ENCODE measurements at places on chromosomes 3 and 15.

GRCh38 chr3:177567833-177568232, 370.6 kb upstream of the TBL1XR1 start:
- DNase-seq = no peak

- DNase-seq = no peak
Measured at GRCh38 chr15:70962084-70962483, 69.5 kb downstream of the LRRC49 start.

DNA sequence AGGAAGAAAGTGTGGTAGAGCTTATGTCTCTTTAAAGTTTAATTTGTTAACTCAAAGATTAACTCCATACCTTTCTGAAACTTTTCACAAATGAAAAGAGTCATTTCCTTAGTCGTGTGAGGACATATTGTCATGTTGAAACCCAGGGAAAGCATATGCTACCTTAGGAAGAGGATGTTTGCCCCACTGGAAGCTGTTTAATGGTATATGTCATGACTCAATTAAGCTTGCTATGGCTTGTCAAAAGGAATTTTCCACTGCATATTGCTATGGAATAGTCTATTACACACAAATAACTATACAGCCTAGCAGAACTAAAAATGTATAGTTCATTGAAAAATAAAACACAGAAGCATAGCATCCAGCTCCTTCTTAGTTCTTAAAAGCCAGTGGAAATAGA, 69.9 kb downstream of the NSUN3 start:
- no peak for DNase-seq

DNA sequence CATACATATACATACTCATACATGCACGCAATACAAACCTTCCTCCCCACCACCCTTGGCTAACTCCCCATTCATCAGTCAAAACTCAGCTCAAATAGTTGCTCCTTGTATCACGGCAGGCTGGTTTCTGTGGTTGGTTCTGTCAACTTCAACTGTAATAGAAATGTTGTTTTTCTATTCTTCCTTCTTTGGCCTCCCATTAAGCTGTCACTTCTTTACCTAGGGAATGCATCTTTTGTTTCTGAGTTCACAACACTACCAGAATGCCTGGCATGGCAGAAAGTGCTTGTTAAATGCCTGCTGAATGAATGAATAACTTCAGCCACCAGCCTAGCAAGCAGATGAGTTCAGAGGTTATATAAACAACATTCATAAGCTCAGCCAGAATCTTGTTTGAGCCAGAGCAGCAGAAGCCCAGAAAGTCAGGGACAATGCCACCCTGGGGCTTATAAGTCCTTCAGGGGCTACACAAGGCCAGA, 63.1 kb downstream of the B3GALNT1 start:
- DNase-seq = no peak

GRCh38 chr3:66037986-66038369, 740 bp downstream of the MAGI1 start:
- no peak for DNase-seq

- DNase-seq = no peak
Measured at GRCh38 chr3:77267589-77267988, 227.7 kb downstream of the ROBO2 start.

- DNase-seq = no peak
Measured at GRCh38 chr15:45121020-45121419, 6.9 kb downstream of the DUOXA2 start.

DNA sequence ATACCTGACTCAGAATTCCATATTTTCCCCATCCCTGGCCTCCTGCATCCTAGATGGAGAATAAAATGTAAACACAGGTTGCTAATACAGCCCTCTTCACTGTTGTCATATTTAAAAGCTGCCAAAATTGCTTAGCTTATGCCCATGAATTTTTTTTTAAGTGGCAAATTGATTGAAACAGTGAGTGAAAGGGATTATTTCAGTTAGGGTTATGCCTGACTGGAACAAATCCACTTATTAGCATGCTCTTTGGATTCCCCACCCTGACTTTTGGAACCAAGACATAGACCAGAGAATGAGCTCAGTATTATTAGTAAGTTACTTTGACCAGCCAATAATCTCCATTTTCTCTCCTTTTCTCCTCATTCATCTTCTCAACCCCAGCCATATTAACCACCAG, 244.7 kb downstream of the FEZF2 start:
- no peak for DNase-seq

DNA sequence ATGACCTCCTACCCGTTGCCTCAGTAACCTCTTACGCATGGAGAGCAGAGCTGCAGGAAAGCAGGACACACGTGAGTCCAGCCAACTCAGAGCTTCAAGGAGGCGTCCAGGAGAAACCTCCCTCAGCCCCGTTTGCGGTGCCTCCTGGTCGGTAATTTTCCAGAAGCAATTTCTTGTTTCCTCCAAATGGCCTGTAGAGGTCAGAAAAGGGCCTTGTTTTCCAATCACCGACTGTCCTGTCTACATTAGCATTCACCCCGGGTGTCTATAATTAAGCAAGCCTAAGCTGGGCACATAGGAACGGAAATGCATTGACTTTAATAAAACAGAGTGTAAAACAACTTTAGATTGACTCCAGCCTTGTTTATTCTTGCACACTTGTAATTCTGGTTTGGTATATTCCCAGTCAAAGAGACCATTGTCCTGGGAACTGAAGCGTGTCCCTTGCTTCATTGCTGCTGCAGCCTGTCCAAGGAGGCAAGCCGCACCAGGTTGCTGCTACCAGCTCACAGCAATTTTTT, 836.2 kb downstream of the AGBL1 start:
- DNase-seq = peak; percentile 24

GRCh38 chr3:19399356-19399755, 251.0 kb downstream of the KCNH8 start:
- no peak for DNase-seq

DNA sequence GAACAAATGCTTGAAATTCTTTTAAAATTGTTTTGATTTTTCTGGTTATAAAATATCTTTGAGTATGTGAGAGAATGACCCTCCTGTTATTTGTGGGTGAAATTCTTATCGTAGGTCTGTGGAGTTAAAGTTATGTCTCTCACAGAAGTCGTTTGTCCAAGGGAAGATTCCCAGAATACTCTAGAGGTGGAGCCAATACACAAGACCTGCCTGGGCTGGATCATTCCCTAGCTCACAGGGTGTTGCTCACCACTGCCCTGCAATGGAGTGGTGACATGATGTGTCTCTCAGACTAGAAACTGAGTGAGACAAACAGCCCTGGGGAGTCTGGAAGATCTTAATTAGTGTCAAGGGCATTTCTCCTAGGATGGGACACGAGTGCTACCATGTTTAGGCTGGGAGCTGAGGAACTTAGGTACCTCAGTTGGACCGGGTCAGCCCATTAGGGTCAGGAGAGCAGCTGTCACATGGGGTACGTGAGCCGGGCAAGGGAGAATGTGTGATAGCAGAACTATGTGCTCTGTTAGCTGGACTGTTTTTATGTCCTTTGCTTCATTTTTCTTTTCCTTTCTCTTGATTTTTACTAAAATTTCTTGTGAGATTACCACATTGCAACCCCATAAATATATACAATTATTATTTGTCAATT, 53.6 kb upstream of the MYO5C start:
- no peak for DNase-seq

GRCh38 chr15:82309802-82310201, 39.5 kb downstream of the GOLGA6L10 start:
- DNase-seq = no peak

GRCh38 chr3:55894605-55895004, 407.5 kb upstream of the WNT5A start:
- DNase-seq = no peak

- DNase-seq = no peak
Measured at GRCh38 chr3:168273917-168274316, 178.2 kb upstream of the GOLIM4 start.

DNA sequence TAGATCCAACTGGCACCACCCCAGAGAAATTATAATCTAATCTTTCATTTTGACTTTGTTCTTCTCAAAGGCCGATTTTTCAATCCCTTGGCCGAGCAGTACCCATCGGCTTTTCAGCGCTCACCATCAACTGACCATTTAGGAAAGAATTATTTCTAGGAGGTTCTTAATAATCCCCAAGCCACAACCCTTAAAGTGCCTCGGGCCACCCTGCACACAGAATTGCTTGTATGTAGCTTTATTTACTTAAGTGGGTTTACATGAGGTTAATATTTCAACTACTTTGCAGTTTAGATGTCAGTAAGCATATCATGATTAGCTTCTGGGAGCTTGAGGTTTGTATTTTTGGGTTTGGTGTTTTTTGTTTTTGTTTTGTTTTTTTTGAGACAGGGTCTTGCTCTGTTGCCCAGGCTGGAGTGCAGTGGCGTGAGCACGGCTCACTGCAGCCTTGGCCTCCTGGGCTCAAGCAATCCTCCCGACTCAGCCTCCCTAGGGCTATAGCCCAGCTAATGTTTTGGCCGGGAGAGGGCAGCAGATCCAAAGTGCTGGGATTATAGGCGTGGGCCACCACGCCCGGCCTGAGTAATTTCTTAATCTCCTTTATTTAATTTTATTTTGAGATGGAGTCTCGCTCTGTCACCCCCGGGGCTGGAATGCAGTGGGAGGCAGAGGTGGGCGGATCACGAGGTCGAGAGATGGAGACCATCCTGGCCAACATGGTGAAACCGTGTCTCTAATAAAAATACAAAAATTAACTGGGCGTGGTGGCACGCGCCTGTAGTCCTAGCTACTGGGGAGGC, 801 bp upstream of the CDAN1 start:
- DNase-seq = peak; percentile 54

- no peak for DNase-seq
Measured at GRCh38 chr15:70579766-70580165, 183.6 kb downstream of the UACA start.

DNA sequence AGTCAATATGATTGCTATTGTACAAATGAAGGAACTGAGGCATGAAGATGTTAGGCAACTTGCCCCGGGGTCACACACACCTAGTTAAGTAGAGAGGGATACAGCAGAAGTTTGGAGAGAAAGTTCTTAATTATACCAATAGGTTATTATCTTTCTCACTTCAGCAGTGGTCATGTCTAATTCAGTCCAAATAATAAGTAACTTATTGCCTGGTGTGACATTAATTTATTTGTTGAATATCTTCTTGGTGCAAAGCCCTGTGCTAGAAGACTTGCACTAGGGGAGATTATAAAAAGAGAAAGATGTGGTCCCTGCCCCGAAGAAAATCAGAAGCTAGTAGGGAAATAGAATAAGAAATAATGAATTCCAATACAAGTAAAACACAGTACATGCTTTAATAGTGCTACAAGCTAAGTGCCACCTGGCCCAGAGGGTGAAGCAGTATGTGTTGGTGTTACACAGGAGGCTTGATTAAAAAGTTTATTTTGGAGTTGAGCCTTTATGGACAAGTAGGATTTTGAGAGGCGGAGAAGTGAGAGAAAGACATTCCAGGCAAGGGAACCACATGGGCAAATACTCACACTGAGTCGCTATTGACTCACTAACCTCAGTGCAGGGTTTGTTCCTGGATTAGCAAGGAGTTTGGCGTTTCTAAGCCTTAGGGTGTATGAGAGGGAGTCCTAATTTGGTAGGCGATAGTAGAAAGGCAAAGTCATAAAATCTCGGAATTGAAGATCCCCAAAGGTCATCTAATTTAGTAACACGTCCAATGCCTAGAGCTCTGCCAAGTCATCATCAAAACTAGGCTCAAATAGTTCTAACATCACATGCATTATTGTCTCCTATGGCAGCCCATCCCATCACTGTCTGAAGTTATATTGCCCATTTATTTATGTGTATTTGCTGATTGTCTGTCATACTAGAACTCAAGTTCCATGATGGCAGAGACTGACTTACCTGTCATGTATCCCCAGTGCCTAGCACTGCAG, 19.2 kb upstream of the GSK3B start:
- peak; percentile 45 for DNase-seq

DNA sequence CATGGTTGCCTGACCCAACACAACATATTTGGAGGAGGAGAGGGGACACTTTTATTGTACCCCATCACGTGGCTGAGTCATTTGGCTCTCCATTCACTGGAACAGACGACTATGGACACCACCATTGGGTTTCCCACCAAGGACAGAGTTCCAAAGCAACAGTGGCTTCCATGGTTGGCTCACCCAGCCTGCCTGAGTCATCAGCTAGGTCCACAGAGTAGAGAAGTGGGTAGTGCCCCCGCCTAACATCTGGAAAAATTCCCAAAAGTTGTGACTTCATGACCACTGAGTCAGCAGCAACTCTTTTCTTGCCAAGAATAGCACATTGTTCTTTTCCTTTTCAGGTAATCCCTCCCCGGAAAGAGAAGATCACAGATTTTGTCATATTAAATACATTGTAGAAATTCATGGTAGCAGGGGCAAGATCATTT, 3.0 kb upstream of the PPP1R2 start:
- no peak for DNase-seq

- DNase-seq = no peak
Measured at GRCh38 chr3:56681984-56682461, 1.0 kb downstream of the TASOR start.

Measured in NCI-H460 (cell line).